T-helper 22 cell (primary cell): ENCODE measurements at places on chromosomes 12 and 14.

DNA sequence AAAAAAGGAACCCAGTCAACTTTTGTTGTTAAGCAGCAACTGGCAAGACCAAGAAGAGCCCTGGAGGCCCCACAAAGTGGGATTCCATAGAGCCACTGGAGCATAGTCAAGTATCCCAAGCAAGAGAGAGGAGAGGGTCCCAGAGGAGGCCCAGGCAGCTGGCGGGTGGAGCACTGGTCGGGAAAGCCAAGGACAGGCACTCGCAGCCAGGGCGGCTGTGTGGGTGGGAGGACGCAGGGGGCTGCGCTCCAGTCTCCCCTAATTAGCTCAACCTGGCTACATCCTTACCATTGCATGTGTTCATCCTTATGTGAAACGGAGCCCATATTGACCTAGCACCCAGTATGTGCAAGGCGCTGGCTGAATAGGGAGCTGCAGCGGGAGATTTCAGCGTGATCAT, 18.3 kb upstream of the ZFP36L1 start:
- no peak for DNase-seq

GRCh38 chr12:124923905-124924734, 9.7 kb upstream of the UBC start:
- no peak for DNase-seq

DNA sequence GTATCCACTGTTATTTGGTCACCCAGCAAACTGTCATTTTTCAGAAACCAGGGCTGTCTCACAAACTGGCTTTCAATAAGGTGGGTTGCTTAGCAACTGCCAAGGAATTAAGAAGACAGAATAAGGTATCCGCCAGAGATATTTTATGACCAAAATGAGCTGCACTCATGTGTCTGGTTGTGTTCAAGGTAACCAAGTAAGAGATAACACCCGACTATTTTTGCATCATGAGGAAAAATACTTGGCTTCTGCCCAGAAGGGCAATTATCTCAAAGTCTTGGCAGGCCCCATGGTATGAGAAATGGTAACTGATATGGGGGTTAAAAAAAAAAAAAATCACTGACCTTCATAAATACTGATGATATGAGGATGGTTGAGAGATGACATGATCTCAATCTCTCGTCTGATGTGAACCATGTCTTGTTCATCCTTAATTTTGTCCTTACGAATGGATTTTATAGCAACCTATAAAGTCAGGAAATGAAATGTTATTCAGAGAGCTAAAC, 32.6 kb downstream of the NUAK1 start:
- DNase-seq, result no peak

- DNase-seq, result no peak
These were observed 3.9 kb downstream of the ANO4 start for GRCh38 chr12:100798286-100799160.

DNA sequence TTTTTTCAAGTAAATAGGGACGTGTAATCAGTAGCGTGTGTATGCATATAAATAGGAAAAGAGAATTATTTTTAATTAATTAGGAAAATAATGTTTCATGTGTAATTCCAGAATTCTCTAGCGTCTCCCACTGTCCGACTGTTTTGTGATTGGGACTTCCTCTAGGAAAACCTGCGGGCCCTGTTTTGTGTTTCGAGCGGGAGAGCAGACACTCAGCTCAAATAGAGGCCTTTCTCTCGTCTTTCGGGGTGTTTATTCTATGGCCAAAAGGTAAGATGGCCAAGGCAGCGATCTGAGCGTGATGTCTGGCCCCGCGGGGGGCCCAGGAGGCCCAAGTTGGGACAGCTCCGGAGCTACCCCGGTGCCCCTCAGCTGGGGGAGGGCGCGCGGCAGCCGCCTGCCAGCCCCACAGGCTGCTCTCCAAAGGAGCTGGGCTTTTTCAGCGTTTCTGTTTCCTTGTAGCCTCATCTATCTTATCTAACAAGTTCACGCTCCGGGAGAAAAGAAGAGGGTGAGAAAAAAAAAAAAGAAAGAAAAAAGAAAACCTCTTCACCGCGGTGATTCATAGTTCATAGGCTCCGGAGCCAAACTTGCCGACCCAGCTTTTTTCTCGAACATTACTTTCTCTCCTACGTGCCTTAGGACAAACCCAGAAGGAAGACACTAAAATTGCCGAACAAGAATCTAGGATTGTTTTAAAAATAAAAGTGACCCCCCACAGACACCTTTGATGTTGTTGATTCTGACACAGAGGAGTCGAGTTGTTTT, 7.5 kb upstream of the FOXG1 start:
- DNase-seq, result no peak

GRCh38 chr12:63990828-63991547, 146.5 kb downstream of the SRGAP1 start:
- no peak for DNase-seq
